Activated CD4-positive, alpha-beta memory T cell treated with anti-CD3 and anti-CD28 coated beads for 36 hours (primary cell): ENCODE measurements at places on chromosomes 5 and 9.

GRCh38 chr9:134863941-134864820 lies 16.4 kb upstream of the FCN2 start:
- no peak for DNase-seq

- DNase-seq, result no peak
Observed at GRCh38 chr9:847505-847904, 6.0 kb downstream of the DMRT1 start.

GRCh38 chr5:13214182-13214581 lies 730.3 kb downstream of the DNAH5 start:
- no peak for DNase-seq

- DNase-seq, result no peak
Observed at GRCh38 chr5:168807287-168807686, 228.1 kb upstream of the PANK3 start.

GRCh38 chr5:136054142-136055019 lies 25.6 kb downstream of the TGFBI start:
- no peak for DNase-seq
